ENCODE measurements at places on chromosomes 11 and 22.

DNA sequence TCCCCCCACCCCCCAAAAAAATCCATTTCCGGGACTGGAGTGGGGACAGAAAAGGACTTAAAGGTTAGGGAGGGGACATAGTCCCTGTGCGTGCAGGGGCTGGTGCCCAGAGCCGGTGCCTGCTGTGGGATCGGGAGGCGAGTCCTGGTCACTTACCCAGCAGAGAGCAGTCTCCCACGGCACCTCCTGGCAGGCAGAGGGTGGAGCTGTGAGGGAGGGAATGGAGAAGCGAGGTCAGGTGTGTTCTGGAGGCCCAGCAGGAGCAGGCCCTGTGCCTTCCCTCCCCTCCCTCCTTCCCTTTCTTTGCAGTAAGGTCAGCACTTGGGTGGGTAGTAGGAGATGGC lies 28.4 kb downstream of the SHANK3 start:
- no peak for DNase-seq

DNA sequence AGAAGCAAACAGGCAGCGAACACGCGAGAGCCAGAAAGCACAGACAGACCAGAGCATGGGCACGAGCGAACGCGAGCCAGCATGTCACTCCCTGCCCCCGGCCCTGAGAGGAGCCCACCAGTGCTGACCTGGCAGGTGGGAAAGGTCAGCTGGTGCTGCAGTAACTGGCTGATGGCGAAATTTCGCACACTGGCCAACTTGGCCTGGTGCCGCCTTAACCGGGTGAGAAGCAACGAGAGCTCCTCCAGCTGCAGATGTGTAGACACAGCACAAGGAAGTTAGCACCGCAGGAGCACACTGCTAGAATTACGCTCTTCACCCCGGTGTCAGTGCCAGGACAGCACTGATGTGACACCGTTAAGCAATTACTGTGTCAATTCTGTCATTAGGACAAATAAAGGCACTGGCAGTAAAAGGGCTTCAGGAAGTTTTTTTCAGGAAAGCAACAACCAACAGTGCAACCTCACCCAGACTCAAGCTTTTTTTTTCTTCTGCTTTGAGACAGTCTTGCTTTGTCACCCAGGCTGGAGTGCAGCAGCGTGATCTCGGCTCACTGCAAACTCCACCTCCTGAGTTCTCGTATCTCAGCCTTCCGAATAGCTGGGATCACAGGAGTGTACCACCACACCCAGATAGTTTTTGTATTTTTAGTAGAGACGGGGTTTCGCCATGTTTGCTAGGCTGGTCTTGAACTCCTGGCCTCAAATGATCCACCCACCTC lies 76.8 kb downstream of the C11orf58 start:
- DNase-seq: peak; percentile 58

- peak; percentile 4 for DNase-seq
These were observed 329.6 kb upstream of the B3GAT1 start for GRCh38 chr11:134741453-134742223.

DNA sequence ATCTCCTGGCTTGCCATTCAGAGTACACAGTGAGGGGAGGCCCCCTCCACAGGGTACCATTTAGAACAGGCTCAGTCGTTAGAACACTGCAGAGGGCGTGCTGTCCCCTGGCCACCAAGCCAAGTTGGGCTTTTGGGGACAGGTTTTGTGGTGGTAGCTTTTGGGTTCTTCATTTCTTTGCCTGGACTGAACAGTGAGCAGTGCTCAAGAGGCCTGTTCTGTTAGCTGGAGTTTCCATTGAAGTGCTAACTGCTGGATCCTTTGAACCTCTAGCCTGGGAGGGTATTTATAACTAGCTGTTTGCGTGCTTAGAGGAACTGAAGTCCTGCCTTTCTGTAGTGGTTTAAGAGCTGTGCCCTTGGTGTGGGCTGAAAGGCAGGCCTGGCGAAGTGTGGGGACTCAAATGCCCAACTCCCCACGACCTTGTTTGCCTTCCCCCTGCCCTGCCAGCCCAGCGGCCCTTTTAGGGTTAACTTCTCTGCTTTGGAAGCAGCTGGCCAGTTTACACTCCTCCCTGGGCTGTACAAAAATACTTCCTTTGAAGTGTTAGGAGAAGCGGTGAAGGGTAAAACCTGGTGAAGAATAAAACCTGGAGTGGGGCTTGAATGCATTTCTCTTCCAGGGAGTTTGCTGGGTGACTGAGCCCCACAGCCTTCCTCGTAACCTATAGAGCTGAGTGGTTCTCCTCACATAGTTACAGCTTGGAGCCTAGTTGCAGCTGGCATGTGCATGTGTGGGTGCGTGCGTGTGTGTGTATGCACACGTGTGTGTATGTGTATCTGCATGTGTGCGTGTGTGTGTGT lies 34.6 kb downstream of the ZNRF3 start:
- DNase-seq: peak; percentile 46

DNA sequence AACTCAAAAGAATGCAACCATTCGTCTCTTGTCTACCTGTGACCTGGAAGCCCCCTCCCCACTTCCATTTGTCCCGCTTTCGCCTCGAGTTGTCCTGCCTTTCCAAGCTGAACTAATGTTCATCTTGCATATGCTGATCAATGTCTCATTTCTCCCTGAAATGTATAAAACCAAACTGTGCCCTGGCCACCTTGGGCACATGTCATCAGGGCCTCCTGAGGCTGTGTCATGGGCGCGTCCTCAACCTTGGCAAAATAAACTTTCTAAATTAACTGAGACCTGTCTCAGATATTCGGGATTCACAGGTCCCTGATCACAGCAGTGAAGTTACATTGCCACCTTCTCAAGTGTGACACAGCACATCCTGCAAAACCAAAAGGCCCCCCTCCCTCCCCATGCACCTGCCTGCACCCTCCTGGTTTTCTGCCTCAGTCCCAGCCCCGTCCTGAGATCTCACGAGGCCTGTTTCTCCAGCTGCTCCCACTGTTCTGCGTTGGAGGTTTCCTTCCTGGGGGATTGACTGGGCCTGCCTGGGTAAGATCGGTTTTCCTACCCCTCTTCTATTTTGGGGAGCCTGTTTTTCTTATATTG lies 1328.7 kb downstream of the TBC1D22A start:
- DNase-seq: no peak

- DNase-seq: no peak
These were observed 150.8 kb upstream of the TIMP3 start for GRCh38 chr22:32650553-32651345.

GRCh38 chr11:60428517-60428916 lies 855 bp upstream of the MS4A5 start:
- DNase-seq: no peak

DNA sequence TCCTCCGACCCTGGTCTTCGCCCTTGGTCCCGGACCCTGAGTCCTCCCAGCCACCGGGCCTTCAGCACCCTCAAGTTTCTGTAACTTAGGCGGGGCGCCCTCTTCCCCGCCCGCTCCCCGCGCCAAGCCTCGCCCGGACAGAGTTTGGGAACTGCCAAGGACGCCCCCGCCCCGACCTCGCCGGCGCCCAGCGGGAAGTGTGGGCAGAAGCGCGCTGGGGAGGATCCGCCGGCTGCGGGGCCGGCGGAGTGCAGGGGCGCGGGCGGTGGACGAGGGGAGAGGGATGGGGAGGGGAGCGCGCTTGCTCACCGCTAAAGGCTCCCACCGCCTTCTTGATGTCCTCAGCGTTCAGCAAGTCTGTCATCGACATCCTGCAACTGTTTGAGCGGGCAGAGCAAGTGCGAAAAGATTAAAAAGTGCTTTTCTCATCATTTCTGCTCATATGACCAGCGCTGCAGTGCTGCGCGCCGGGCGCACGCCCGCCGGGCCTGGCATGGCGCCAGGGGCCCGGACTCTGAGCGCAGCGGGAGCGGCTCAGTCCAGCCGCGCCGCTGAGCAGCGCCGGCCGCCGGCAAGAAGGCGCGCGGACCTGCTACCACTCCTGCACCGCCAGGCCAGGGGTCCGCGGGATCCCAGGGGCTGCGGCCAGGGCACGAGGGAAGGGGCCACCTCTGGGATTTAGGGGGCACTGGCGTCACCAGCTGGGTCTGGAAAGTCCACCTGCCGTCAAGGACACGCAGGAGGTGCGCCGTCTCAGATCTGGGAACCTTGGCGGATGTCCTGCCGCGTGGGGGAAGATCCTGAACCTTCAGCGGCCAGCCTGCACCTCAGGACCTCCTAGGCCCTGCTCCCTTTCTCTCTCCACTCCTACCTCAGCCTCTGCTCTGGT lies at the start of gene PVALB:
TSS of gene PVALB (minus strand) at position 400 of the 889 bp plus-strand sequence. CDS start at position 370, 30 bp downstream.
- peak; percentile 46 for DNase-seq

DNA sequence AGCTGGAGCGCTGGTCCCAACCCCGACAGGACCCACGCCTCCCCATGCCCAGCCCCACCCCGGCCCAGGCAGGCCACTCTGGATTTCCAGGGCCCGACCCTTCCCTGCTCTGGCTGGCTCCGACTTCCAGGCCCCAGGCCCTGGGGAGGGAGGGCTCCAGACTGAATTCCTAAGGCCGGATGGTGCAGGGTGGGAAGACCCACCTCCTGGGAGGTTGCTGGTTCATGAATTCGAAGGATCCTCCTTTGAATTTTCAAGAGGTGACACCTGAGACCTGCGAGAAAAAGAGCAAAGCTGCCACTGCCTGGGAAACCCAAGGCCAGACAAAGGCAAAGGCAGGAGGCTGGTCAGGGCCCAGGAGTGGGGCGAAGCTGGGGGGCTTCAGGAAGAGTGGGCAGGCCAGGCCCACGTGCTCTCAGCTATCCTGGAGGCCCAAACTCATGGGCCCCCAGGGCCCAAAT lies 47.0 kb upstream of the LINC01488 start:
- DNase-seq: no peak

DNA sequence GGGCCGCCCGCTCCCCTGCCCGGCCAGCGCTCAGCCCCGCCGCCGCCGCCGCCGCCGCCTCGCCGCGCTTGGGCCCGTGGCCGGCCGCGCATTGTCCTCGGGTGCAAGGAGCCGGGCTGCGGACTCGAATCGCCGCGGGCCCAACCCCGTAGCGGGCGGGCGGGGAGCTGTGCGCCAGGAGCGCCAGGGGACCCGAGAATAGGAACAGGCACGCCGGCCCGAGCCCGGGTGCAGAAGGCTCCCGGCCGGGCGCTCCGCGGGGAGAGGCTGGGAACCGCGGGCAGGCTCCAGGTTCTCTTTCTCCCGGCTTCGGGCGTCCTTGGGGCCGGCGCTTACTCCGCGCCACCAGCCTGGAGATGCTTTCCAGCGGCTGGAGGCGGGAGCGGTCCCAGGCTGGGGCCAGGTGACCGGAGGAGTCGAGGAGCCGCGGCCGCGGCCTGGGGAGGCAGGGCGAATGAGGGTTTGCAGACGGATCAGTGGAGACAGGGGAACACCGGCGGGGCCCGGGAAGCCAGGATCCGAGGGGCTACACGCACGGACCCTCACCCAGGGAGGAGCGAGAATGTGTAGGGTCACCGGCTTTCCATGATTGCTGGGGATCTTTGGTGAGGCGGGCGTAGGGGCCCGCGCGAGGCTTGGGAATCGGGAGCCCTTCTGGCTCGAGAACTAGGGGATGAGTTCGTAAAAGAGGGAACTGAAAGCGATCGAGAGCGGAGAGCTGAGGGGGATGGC lies 726 bp downstream of the PKNOX2 start:
- DNase-seq: peak; percentile 51

DNA sequence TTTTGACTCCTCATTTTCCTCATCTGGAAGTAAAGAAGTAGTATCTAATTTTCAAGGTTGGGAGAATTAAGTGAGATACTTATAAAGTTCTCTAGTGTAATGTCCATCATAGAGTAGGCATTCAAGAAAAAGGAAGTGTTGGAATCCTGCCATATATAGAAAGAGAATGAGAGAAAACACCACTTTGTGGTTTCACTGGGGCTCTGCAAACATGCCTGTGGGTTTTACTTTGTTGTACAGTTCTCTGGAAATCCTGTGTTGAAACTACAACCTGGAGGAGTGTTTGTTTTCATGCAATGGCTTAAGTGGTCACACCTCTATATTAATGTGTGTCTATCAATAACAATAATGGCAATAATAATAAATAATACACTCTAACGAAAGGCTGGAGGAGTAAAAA lies 741.7 kb downstream of the NELL1 start:
- DNase-seq: no peak

GRCh38 chr11:80188076-80188627 lies 747.3 kb upstream of the TENM4 start:
- DNase-seq: no peak

DNA sequence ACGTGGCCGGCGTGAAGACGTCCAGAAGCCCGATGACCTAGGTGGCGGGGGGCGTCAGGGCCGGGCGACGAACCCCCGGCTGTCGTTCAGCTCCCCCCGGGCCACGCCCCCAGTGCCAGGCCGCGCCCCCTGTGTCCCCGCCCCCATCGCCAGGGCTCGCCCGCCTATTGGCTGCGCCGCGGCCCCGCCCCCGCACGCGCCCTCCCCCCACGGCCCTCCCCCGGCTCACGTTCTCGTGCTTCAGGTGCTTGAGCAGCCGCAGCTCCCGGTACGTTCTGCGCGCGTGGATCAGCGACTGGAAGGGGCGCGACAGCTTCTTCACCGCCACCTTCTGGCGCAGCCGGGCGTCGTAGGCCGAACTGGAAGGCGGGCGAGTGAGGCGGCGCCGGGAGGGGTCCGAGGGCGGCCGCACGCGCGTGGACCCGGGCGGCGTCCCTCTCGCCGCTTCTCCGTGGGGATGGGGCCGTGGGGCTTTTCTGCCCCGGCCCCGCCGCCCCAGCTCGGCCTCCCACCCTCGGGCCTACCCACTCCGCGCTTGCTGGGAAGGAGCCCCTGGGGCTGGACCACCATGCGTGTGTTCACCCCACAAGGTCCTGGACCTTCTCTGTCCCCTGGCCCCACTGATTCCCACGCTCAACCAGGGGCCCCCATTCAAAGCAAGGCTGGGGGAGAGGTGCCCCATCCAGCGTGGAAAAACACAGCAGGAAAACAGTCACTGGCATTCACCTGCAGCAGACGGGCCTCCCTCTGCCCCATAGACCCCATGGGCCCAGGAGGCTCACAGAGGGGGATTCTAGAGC lies 2.4 kb downstream of the MAPK11 start:
- DNase-seq: peak; percentile 55

DNA sequence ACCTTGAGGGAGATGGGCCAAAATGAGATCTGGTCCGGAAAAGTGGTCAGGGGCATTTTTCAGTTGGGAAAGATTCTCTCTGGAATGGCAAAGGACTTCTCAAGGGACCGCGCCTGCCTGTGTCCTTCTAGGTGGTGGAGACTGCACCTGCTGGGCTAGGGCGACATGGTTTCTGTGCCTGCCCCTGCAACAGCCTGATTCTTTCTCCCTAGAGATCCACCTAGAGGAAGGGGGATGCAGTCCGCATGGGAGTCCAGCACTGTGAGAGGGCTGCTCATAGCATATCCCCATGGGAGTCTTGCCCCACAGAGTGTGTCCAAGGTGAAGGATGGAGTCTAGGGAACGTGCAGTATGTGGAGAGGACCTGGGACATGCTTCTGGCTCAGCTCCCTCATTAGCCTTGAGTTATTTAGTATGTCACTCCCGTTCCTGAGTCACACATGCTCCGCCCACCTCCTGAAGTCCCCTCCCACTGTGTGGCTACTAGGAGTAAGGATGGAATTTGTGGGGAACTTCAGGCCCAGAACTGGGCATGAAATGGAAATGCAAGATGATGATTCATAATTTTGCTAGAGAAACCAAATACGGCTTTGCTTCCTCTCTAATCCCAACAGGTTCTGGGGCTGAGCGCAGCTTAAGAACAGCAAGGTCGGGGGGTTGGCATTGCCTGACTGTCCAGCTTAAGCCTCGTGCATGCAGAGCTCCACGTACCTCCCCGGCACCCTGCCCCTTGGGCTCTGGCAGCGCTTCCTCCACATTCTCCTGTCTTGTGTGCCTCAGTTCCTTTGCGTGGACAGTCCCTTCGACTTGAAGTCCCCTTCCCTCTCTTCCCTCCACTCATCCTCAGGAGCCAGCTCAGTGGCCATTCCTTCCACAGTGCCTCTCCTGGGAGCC lies 35.0 kb downstream of the GRIK4 start:
- peak; percentile 91 for DNase-seq
